ENCODE measurements at places on chromosomes 1 and 21.

GRCh38 chr1:30108186-30108585 is 615.2 kb downstream of the MATN1 start:
- DNase-seq: no peak

GRCh38 chr1:215055281-215055935 is 27.1 kb upstream of the KCNK2 start:
- DNase-seq: no peak

GRCh38 chr1:81689531-81689941 is 111.2 kb upstream of the ADGRL2 start:
- DNase-seq: no peak

GRCh38 chr1:164662462-164662861 is 103.5 kb downstream of the PBX1 start:
- no peak for DNase-seq

GRCh38 chr1:147892731-147893214 is 9.8 kb upstream of the GJA8 start:
- no peak for DNase-seq

- no peak for DNase-seq
These were observed 509 bp downstream of the ADAMTS4 start for GRCh38 chr1:161198194-161198896.

DNA sequence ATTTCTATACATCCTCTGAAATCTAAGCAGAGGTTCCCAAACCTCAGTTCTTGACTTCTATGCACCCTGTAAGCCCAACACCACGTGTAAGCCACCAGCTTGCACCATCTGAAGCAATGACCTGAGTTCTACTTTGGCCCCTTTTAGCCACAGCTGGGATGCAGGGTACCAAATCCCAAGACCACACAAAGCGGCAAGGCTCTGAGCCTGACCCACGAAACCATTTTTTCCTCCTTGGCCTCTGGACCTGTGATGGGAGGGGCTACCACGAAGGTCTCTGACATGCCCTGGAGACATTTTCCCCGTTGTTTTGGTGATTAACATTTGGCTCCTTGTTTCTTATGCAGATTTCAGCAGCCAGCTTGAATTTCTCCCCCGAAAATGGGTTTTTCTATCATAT is 38.8 kb downstream of the STXBP3 start:
- no peak for DNase-seq

- DNase-seq: peak; percentile 75
These were observed 36.0 kb upstream of the IL19 start for GRCh38 chr1:206734499-206735142.

DNA sequence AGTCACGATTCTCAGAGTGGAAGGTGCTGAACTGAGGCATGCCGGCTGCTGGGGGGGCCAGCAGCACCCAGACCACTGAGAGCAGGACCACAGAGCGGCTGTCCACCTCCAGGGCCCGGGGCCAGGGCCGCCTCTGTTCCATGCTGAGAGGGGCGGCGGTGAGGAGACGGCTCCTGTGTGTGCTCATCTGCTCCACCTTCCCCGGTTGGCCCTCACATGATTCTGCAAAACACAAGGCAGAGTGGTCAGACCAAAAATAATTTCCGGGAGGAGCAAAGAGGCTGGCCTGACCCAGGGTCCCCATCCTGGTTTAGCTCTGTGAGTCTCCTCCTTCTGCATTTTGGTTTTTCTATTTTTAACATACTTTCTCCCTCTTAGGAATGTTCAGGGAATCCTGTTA is 26.4 kb downstream of the PLXNA2 start:
- DNase-seq: no peak

GRCh38 chr1:235074523-235075047 is 54.1 kb downstream of the TOMM20 start:
- DNase-seq: no peak

GRCh38 chr1:119504831-119505230 is 2.2 kb upstream of the HSD3B1 start:
- DNase-seq: no peak

DNA sequence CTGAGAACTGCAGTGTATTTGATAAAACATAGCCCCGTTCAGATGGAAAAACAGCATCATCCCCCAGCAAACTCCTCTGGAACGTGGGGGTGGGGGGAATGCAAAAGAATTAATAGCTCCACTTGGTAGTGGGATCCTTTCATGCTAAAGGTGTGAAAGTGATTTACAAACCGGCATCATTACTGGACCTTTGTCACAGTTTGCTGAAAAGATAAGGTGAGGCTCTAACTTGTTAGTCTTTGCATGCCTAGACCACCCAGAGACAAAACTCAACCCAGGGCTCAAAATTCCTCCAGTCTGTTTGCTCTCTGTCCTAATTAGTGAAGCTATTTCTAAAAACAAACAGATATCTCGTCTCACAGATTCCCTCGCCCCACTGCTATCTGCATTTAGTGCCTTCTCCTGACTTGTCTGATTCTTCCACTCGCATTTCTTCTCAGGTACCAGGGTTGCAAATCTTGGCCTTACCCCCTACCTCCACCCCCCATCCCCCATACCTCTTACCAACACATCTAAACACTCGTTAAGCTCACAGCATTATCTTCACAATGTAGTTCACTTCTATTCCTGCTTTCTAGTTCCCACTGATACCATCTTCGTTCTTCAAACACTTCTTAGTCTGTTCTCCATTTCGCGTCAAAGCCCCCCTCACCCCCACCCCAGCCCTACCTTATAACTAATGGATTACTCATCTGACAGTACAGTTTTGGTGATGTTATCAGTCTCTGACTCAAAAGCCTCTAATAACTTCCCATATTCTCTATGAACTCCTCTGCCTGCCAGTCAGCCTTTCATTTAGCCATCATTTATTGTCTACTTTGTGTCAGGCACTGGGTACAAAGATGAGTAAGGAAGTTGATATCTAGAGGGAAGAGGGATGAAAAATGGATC is 11.8 kb downstream of the IER5 start:
- no peak for DNase-seq

GRCh38 chr1:84972377-84972987 is 24.4 kb downstream of the MCOLN2 start:
- DNase-seq: no peak

DNA sequence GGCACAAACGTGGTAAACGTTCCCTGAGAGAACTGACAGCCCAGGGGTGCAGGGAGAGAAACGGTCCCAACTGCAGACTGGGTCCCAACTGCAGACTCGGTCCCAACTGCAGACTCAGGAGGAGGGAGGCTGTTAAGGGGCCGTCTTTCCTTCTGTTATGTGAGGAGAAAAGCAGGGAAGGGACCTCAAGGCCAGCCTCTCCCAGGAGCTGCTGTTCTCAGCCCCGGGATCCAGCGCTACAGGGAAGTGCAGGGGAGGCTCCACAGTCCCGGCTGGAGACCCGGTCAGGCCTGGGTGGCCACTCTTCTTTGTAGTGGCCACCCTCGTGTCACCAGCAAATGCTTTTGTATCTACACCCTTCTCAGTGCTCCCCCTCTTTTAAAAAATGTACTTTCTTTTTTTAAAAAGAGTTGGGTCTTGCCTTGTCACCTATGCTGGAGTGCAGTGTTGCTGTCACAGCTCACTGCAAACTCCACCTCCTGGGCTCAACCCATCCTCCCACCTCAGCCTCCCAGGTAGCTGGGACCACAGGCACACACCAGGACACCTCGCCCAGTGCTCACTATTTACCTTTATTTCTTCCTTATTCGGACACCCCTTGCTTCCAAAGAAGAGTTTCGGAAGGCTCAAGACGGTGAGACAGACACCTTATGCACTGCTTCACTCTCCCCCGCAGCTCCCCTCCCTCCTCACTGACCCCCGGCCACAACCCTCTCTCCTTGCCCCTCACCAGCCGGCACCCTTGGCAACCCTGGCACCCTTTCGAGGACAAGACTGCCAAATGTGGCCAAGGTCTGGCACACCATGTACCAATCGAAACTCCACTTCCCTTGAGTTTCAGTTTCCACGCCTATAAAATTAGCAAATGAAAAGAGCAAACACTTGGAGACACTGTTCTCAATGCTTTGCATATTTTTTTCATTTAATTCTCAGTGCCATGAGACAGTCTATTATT is 21.8 kb downstream of the CAPN2 start:
- no peak for DNase-seq

GRCh38 chr1:17926906-17927305 is 171.8 kb downstream of the ACTL8 start:
- no peak for DNase-seq

GRCh38 chr1:167387251-167387910 is 130.9 kb downstream of the CD247 start:
- no peak for DNase-seq

DNA sequence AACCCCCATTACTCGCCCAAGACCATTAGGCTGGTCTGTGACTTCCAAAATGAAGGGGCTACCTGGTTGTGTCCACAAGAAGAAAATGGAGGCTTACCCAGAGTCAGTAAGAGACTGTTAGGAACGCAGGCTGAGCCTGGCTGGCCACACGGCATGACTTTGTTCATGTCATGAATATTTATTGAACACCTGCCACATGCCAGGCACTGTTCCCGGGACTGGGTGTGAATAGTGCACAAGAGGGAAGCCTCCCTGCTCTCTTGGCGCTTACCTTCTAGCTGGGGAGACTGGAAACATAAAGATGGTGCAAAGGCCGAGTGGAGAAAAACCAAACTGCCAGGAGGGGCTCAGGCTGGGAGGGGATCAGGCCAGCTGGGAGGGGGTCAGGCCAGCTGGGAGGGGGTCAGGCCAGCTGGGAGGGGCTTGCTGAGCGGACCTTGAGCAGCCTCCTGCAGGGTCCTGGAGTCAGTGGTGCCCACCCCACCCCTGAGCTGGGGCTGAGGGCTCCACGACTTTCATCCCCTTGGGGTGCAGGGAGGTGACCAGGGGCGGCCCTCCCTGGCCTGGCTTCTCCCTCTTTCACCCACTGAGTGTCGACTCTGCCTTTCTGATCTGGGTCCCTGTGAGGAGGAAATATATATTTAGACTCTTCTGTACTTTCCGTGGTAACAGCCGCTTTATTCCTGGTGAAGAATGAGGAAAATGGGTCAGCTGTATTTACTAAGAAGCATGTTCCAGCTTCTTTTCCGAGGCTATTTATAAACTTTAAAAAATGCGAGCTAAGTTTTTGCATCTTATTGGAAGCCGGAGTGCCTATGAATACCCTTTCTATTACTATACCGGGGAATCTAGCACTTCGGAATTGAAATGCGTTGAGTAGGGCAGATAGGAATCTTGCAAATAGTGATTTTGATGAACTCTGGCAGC is 139.0 kb downstream of the CAMTA1 start:
- DNase-seq: no peak

DNA sequence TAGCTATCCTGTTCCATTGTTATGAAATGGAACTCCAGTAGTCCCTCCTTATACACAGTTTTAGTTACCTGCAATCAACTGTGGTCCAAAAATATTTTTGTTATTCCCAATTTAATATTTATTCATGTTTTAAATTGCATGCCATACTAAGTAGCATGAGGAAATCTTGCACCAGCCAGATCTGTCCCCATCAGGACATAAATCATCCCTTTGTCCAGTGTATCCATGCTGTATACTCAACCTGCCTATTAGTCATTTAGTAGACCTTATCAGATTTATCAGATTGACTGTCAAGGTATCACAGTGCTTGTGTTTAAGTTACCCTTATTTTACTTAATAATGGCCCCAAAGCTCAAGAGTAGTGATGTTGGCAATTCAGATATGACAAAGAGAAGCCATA is 207.9 kb upstream of the DMRTA2 start:
- DNase-seq: no peak

- DNase-seq: no peak
These were observed 15.4 kb upstream of the ERO1B start for GRCh38 chr1:236297161-236297560.

DNA sequence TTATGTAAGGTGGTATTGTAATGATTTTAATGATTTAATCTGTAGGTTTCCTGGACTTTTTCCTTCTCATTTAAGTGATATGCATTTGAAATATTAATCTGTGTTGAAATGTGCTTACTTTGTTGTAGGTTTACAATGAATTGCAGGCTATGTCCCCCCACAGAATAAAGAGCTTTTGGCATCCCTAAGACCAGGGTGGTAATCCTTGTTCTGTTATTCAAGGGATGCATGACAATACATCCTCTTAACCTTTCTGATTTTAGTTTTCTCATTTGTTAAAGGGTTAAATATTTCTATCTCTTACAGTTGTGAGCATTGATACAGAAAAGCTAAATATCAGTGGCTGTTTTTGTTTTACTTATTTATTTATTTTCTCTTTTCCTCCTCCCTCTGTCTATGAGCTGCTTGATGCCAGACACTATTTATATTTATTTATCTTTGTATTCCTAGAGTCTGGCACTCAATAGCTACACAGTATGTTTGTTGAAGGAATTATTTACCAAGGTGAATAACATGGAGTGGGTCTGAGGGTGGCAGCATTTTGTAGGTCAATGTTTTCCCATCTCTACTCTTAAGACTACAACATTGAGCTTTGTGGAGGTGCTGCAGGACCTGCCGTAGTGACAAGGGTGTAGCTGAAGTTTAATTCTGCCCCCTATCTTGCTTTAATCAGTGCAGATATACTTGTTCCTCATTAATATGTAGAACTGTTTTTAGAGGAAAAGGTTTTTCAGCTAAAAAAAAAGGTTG is 19.9 kb upstream of the ADGRL2 start:
- DNase-seq: no peak

DNA sequence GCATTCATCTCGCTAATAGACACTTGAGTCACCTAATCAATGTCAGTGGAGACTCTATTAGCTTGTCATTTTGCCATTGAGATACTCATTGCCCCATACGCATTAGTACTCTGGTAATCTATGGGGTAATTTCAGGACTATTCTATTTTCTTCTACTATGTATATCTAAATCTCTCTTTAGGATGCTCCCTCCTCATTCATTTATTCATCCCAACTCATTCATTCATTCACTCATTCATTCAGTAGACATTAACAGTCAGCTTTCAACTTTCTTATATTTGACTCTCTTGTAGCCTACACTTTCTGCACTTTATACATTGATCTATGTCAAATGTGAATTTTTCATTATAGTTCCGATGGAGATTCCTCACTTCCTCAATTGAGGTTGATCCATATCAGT is 170.9 kb downstream of the ASTN1 start:
- DNase-seq: no peak

DNA sequence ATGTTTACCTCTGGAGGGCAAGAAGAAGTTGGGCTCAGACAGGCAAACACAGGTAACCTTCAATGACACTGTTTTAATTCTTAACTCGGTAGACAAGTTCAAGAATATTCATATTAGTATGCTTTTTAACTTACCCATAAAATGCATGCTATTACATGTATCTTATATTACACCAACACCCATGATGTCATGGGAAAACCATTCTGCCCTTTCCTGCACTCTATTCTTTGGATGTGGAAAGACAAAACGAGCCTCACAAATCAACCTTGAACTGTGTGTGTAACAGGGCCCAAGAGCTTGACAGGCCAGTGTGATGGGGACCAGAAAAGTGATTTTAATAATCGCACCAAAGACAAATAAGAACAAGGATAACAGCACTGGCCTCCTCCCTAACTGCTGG is 22.6 kb upstream of the RAP1GAP start:
- DNase-seq: no peak

- no peak for DNase-seq
These were observed 98.0 kb upstream of the C1orf105 start for GRCh38 chr1:172322219-172323061.

Data from stimulated activated CD8-positive, alpha-beta memory T cell treated with anti-CD3 and anti-CD28 coated beads, Interleukin-7, amount 100 ng/mL, for 24 hours (primary cell).